ENCODE measurements at places on chromosomes 2 and 18.

- peak; percentile 66 for DNase-seq
These were observed 20.0 kb upstream of the RESP18 start for GRCh38 chr2:219352448-219353023.

- DNase-seq: no peak
These were observed 147.9 kb downstream of the DOCK10 start for GRCh38 chr2:224894356-224894755.

- DNase-seq: peak; percentile 25
These were observed at the start of gene MYCN for GRCh38 chr2:15939854-15940660. Gene MYCN (plus strand): TSS chr2:15940550. CDS start chr2:15942065, 1,515 bp downstream.

DNA sequence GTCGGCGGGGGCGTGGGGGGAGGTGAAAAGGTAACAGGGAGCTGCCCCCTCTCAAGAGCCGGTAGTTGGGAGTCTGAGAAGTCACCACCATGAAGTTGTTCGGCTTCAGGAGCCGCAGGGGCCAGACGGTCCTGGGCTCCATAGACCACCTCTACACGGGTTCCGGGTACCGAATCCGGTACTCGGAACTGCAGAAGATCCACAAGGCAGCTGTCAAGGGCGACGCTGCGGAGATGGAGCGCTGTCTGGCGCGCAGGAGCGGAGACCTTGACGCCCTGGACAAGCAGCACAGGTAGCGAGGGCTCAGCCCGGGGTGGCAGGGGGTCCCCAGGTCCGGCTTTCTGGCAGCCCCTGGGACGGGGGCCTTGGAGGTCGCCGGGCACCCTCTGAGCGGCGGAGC, 47.1 kb upstream of the ZNF519 start:
- DNase-seq: peak; percentile 20
